ENCODE measurements at places on chromosomes 13 and 19. TPM values are rescaled to one million over a fixed set of nuclear protein-coding genes. Genes with fewer than 3 reads are reported as not detected.

ZNF581 gene
- total RNA-seq = 7.3 TPM

ADAMTS10 gene
- total RNA-seq = 8.1 TPM

PTBP1 gene
- 174 TPM for total RNA-seq

GGN gene
- total RNA-seq = 0.19 TPM

SIGLEC8 gene
- not detected for total RNA-seq

SOX1 gene
- not detected for total RNA-seq

Data from A172 (cell line).